NCI-H1436 (cell line): ENCODE measurements at places on chromosomes 7 and 10.

DNA sequence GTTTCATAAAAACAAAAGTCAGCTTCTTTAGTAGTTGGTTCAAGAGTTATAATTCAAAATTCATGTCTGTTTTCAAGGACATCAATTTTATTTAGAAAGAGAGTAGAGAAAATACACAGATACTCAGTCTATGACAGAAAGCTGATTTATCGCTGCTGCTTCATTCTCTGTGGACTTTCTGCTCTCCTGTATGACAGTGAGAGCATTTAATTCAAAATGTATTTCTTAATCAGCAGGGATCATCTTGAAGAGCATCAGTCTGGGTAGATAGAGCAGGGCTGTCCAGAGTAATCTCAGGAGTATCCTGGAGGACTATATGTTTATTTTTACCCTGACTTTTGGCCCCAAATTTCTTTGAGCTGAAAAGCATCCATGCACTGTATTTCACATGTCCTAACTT, 1676.7 kb downstream of the REEP3 start:
- no peak for DNase-seq

DNA sequence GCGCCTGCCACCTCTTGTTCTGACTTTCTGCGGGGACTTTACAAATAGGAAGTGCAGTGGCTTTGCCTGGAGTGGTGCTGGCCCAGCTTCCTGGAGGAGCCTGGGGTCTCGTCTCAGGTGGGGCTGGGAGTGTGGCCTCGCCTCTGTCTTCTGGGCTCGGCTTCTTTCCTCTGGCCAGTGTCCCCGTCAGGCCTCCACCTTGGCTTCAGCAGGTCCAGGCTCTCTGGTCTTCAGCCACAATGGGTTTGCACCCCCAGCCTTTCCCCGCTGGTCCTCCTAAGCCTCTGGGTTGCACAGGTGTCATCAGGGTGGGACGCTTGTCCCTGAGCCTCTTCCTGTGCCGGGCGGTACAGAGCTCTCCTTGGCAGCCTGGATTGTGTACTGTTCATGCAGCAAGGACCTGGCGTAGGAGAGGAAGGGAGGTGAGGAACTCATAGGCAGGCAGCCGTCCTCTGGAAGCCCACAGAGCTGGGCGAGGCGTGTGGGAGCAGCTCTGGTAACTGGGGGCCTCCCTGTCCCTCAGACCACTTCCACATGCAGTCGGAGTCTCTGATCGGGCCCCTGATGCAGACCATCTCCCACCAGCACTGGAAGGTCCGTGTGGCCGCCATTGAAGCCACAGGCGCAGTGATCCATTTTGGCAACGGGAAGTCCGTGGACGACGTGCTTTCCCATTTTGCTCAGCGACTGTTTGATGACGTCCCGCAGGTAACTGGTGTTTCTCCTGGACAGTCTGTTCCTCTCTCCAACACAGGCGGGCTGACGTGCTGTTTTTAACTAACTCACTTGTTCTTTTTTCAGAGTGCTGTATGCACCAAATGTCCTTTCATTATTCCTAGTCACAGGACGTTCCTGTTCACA, 2.3 kb upstream of the PRKAR1B start:
- DNase-seq, result no peak

DNA sequence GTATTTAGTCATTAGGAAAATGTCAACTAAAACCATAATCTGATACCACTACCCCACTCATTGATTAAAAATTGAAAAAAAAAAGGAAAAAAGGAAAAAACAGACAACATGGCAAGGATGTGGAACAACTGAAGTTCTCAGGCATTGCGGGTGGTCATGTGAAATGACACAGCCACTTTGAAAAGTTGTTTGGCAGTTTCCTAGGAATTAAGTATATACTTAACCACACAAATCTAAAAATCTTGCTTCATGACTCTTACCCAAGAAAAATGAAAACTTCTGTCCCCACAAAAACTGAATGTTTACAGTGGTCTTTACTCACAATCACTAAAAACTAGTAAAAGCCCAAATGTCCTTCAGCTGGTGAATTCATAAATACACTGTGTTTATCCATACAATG, 254.5 kb downstream of the AHR start:
- no peak for DNase-seq

DNA sequence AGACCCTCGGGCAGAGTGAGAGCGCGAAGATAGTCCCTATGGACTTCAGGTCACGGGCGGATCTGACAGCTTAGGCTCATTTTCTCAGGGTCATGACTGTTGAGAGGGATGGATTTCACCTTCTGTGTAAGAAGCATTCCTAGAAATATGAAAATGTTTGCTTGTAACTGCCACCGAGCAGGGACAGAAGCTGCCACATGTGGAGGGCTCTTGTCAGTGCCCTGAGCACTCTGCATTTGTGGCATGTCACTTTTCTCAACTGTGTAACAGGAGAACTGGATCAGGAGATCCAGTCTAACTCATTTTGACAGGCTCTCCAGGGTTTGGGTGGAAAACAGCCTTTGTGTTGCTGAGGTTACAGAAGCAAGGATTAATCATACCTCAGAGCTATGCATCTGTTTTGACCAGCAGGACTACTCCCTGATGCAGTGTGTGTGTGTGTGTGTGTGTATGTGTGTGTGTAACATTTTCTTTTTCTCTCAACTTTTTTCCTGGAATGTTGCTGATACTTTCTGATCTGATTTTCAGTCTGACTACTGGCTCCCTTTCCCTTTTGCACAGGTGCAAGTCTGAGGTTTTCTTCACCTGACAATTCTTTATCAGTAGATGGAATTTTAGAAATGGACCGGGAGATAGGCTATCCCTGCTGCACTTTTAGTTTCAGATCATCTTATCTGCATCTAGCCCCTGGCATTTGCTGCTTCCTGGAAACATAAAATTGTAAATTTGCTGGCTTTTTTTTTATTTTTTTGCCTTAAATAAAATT, 183.3 kb downstream of the STK31 start:
- DNase-seq, result no peak

DNA sequence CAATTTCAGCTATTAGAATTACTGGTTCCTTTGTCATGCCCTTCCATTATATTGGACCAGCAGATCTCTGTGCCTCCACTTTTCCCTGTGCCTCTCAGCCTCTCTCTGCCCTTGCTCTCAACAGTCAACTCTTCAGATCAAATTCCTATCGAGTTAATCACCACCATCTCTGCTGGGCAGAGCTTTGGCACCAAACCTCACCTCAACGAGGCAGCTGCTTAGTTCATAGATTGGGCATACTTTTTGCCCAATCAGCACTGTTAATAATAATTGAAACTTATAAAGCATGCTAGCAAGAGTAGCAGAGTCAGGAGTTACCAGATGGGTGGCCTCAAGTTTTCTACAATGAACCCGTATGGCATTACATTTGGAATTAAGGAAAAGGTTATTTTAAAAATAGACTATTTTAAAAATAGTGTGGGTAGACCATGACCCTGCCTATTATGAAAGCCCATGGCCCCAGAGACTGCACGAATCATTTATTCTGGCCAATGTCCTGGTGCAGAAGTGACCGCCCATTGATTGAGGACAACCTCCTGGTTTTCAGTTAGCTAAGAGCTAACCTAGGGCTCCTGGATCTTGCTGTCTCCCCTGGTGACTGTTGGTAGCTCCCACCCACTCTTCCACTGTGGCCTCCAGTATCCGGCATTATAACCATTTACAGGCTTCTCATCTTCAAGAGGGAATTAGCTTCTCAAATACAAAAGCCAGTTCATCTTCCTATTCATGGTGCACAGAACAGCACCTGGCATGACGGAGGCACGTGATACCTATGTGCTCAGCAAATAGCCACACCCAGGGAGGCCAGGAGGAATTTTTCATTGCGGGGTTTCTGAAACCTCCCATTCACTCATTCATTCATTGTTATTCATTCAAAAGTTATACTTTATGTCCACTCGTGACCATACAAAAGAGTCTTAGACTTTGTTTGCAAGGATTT, 265.4 kb downstream of the INHBA start:
- DNase-seq, result no peak
